Kidney (tissue), 22 donors: ENCODE measurements at places on chromosomes 1 and 21. TPM values are rescaled to one million over a fixed set of nuclear protein-coding genes. Genes with fewer than 3 reads are reported as not detected.

GRCh38 chr1:159996653-159997052 is 35.1 kb downstream of the PIGM start:
- no peak overlapping the region for H3K4me3 ChIP-seq
- H3K27me3 ChIP-seq: no peaks in the 10 kb centered on the region
- DNase-seq: no peak
- no peaks in the 10 kb centered on the region for H3K36me3 ChIP-seq

GRCh38 chr1:226846786-226847185 is 23.6 kb upstream of the PSEN2 start:
- DNase-seq: no peak
- H3K36me3 ChIP-seq: no peaks in the 10 kb centered on the region
- no peaks in the 10 kb centered on the region for H3K27me3 ChIP-seq
- no peaks in the 10 kb centered on the region for H3K4me1 ChIP-seq

GRCh38 chr21:44804762-44805161 is 3.1 kb upstream of the UBE2G2 start:
- H3K36me3 ChIP-seq: peaks cover 30% of the 10 kb centered on the region
- no peak overlapping the region for H3K4me3 ChIP-seq
- no peak for DNase-seq
- no peak overlapping the region for H3K27ac ChIP-seq
- H3K4me1 ChIP-seq: peaks cover 14% of the 10 kb centered on the region

GRCh38 chr1:176790786-176791185 is 327.8 kb downstream of the PAPPA2 start:
- H3K4me1 ChIP-seq: no peaks in the 10 kb centered on the region
- no peaks in the 10 kb centered on the region for H3K27me3 ChIP-seq
- no peaks in the 10 kb centered on the region for H3K36me3 ChIP-seq
- H3K4me3 ChIP-seq: no peak overlapping the region
- no peak overlapping the region for H3K27ac ChIP-seq

Gene SMYD3
- total RNA-seq: 23.9 TPM

GRCh38 chr1:53731779-53732305 is 7.1 kb downstream of the GLIS1 start:
- H3K27ac ChIP-seq: peak overlapping the region; percentile 77
- no peaks in the 10 kb centered on the region for H3K36me3 ChIP-seq
- no peak overlapping the region for H3K4me3 ChIP-seq
- DNase-seq: no peak

Gene C1orf116
- 19.6 TPM for total RNA-seq

DNA sequence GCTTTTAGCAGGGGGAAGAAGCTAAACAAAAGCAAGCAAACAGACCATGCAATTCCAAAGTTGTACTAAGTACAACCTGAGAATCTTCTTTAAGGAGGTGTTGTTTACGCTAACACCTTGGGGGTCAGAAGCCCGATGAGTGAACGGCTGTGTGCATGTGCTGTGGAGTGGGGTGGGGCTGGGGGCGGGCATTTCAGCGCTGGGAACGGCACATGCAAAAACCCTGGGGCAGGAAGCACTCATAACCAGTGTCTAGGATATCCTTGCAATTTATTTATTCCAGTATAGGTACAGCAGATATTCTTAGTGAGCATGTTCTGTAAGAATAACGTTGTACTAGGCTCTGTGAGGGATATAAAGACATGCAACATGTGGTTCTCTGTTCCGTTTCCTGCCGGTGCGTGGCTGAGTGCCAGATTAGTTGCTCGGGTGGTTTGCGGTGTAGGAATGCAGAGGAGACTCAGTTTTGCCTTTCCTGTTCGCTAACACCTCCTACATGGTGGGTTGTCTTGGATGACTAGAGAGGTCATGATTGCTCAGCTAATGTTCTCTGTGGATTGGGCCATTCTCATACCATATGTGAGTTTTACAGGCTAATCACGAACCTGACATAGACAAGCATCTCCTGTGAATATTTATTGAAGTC is 3.7 kb downstream of the FASLG start:
- no peaks in the 10 kb centered on the region for H3K27me3 ChIP-seq
- no peaks in the 10 kb centered on the region for H3K36me3 ChIP-seq
- no peaks in the 10 kb centered on the region for H3K4me1 ChIP-seq
- no peak overlapping the region for H3K27ac ChIP-seq
- peak; percentile 68 for DNase-seq

Gene LMX1A
- not detected for total RNA-seq

GRCh38 chr1:69943030-69943429 is 262.3 kb downstream of the LRRC40 start:
- H3K4me1 ChIP-seq: no peaks in the 10 kb centered on the region
- DNase-seq: no peak
- H3K27ac ChIP-seq: no peak overlapping the region
- no peak overlapping the region for H3K4me3 ChIP-seq
- no peaks in the 10 kb centered on the region for H3K36me3 ChIP-seq

Gene SPRR2B
- total RNA-seq: not detected

GRCh38 chr1:175822580-175822979 is 79.2 kb upstream of the TNR start:
- H3K27ac ChIP-seq: no peak overlapping the region
- no peaks in the 10 kb centered on the region for H3K4me1 ChIP-seq
- no peak overlapping the region for H3K4me3 ChIP-seq
- no peaks in the 10 kb centered on the region for H3K36me3 ChIP-seq

Gene SUSD4
- 14.0 TPM for total RNA-seq

DNA sequence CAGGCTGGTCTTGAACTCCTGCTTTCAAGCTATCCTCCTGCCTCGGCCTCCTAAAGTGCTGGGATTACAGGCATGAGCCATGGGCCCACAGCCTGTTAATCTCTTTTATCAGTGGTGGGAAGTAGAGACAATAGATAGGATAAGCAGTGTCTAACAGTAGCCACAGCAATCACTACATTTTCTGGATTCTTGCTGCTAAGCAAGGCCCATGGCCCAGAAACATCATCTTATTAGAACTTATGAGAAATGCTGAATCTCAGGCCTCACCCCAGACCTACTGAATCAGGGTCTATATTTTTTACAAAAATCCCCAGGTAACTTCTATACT is 29.7 kb downstream of the IGFN1 start:
- H3K4me3 ChIP-seq: no peak overlapping the region
- no peaks in the 10 kb centered on the region for H3K4me1 ChIP-seq
- DNase-seq: peak; percentile 11
- no peaks in the 10 kb centered on the region for H3K27me3 ChIP-seq
- no peaks in the 10 kb centered on the region for H3K36me3 ChIP-seq
- no peak overlapping the region for H3K27ac ChIP-seq

DNA sequence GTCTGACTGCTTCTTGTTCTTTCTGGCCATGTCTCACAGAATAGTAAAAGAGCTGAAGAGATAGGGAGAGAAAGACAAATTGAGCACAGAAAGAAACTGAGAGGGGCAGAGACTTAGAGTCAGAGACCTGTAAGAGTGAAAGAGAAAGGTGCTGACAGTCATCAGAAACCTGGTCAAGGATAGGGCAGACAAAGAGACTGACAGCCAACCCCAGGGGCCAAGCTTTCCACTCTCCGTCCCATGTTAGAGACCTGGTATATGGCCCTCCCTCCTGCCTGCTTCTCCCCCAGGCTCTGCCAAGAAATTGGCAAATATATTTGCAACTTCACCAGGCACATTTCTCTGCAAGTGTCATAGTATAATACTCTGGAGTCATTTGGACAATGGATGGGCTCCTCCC is 64.6 kb downstream of the RHBG start:
- H3K27me3 ChIP-seq: peaks cover 82% of the 10 kb centered on the region
- no peaks in the 10 kb centered on the region for H3K36me3 ChIP-seq
- no peak overlapping the region for H3K4me3 ChIP-seq
- H3K27ac ChIP-seq: no peak overlapping the region
- no peaks in the 10 kb centered on the region for H3K4me1 ChIP-seq

DNA sequence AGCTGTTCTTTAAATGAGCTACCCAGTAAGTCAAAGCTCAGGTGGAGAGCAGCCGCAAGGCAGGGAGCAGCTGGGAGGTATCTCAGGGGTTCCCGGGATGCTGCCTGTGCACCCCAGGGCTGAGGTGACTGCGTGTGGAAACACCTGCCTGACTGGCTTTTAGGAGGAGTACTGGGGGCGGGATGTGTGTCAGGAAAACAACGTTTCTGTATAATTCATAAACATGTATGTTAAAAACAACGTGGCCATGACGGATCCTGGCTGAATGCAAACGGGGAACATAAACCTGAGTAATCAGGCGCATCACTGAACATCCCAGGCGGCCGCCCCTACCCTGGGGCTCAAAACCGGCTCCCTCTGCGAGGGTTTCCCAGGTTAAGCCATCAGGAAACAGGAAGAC is 1.5 kb downstream of the C1orf159 start:
- peaks cover 2% of the 10 kb centered on the region for H3K27me3 ChIP-seq
- H3K4me1 ChIP-seq: no peaks in the 10 kb centered on the region
- H3K4me3 ChIP-seq: no peak overlapping the region
- DNase-seq: no peak
